ENCODE measurements at places on chromosomes 12 and 14. TPM values are rescaled to one million over a fixed set of nuclear protein-coding genes. Genes with fewer than 3 reads are reported as not detected.

The POTEM gene
- not detected for total RNA-seq

The CCDC60 gene
- total RNA-seq: not detected

The ESR2 gene
- total RNA-seq: 0.26 TPM

The BHLHE41 gene
- total RNA-seq: 99.6 TPM

The SERPINA3 gene
- total RNA-seq: 101 TPM

The KRT85 gene
- total RNA-seq: not detected

The MSI1 gene
- 2.6 TPM for total RNA-seq

The HOXC10 gene
- not detected for total RNA-seq

The A2M gene
- 550 TPM for total RNA-seq

The DERA gene
- 34.4 TPM for total RNA-seq

The P2RX7 gene
- 7.7 TPM for total RNA-seq

The IGF1 gene
- total RNA-seq: 12.0 TPM

All from mucosa of gallbladder (tissue), 1 donor.